ENCODE measurements at places on chromosomes 11 and 22.

DNA sequence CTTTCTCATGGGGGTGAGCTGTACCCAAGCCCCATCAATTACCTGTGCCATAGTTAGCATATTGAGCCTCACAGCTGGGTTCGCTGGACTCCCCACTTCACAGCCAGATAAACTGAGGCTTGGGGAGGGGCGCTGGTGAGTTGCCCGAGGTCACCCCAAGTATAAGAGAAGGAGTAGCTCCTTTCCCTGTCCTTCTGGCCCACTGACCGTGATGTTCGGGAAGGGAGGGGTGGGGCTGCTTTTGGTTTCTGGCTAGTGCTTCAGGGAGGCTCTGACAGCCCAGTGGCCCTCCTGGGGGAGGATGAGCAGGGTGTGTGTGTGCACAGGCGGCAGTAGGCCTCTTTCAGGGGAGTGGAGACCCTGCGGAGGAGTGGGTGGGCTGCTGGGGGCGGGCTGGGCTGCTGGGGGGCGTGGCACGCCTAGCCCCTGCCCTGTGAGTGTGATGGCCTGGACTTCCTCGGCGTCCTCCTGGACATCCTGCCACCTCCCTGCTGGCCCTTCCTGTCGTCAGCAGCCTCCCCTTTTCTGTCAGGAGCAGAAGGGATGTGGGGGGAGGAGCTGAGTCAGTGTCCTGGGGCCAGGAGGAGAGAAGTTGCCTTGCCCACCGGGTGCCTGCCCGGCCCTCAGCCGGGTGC is 50.3 kb downstream of the TRIOBP start:
- no peak for DNase-seq

GRCh38 chr11:1771700-1772099 is 8.0 kb upstream of the CTSD start:
- no peak for DNase-seq

- DNase-seq, result no peak
These were observed 80.5 kb downstream of the CLPB start for GRCh38 chr11:72353861-72354260.

DNA sequence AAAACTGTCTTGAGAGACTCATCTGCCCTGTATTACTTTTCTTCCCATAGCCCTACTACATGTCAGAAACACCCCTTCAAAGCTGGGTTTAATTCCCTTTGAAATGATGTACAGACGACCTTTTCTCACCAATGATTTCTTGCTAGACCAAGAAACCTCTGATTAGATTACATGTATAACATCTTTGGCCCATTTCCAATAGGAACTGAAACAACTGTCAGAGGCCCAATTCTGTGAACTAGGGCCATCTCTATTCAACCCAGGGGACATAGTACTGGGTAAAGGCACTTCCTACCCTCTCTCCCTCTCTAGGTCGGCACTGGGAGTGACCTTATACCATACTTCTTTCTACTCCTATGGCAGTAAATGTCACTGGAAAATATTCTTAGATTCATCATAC is 19.4 kb downstream of the NPAT start:
- DNase-seq, result no peak

DNA sequence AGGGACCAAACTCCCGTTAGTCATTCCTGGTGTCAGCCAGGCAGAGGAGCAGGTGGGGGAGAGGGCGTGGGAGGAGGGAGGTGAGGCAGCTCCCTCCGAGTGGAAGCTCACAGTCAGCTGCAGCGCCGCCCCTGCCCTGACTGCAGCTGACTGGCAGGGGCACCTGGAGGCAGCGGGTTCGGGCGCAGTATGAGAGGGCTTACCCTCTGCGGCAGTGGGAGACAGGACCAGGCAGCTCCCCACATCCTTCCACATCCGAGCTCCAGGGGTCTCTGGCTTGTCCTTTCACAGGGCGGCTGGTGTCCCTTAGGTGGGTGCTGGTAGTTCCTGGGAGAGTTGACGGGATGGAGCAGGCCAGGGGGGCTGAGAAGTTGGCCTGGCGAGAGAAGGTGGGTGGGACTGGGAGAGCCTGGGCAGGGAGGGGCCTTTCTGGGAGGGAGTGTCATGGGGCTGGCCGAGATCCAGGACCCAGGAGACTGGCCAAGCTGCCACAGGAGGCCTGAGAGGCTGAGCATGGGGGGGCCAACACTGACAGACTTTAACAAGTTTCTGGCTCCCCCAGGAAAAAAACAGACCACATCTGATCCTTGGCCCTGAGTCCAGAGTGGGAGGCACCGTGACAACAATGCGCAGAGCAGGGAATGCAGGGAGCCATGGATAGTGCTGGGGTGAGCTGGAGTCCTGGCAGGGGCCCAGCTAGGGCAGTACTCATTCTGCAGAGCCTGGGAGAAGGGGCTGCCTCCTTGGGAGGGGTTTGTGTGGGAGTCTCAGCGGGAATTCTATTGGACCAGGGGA is 4.9 kb downstream of the ADORA2A start:
- DNase-seq, result no peak

DNA sequence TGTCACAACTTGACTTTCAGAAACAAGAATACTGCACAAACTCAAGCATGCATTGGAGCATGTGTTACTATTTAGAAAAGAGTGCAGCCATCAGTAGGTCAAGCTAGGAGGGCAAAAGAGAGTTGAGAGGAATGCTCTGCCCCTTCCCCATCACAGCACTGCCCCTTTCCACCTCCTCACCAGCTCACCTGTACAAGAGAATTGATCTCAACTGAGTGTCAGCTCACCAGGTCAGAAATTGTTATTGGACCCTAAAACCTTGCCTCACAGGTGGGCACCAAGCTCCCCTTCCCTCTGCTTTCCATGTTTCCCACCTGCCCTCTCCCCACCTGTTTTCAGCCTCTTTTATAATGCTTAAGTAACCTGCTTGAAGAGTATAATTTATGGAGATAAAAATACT is 48.8 kb downstream of the DKK3 start:
- no peak for DNase-seq

DNA sequence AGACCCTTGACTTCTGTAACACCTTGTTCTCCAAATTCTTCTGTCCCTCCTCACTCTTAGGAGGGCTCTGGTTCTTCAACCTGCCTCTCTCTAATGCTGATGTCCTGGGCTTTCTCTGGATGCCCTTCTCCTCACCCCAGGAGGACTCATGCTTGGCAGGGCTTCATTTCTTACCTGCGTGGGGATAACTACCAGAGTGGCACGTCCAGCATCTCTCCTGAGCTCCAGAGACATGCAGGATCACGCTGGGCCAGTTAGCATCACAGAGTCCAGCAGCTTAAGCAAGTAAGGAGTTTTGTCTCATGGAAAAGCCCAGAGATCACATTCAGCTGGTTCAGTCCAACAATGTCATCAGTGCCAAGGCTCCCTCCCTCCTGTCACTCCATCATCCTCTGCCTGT is 36.4 kb downstream of the RTL6 start:
- no peak for DNase-seq

DNA sequence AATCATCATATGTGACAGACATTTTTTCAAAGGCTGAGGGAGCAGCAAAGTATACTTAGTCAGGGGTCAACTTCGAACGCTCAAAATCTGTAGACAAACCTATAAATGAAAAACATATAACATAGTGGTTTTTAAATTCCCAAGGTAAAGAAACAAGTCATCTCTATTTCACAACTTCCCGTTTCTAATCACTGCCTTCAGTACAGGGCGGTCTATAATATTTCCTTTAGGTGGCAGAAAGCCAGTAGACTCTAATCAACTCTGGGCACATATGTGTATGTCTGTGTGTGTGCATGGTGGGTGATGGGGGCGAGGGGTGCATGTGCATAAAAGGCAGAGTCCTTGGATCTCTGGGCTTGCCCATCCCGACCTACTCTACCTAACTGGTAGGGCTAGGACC is 55.0 kb upstream of the ARFGAP3 start:
- no peak for DNase-seq

- no peak for DNase-seq
These were observed 89.5 kb downstream of the TBC1D22A start for GRCh38 chr22:46851941-46852340.

- DNase-seq, result peak; percentile 47
These were observed 68.7 kb upstream of the ASPHD2 start for GRCh38 chr22:26360169-26360885.

Data from T follicular helper cell (primary cell).